ENCODE measurements at places on chromosomes 3 and 15.

DNA sequence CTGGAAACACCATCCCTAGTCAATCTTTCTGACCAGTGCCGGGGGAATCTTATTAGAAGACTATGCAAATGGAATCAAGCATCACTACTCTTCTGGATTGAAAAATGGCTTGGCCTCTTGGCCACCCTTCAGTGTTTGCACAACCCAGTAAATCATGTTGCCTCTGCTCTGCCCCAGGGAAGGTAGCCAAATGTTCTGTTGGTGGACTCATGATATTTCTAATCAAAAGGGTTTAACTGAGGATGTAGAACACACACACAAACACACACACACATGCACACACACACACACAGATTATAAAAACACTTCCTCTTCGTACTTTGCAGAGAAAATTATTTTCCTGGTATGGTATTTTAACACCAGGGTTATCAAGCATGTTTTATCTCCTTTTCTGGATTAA, 7.9 kb downstream of the RBP2 start:
- DNase-seq, result no peak

- DNase-seq, result no peak
Measured at GRCh38 chr3:172625404-172625803, 85.5 kb downstream of the NCEH1 start.

- no peak for DNase-seq
Measured at GRCh38 chr3:71055257-71056001, 528.1 kb downstream of the FOXP1 start.

DNA sequence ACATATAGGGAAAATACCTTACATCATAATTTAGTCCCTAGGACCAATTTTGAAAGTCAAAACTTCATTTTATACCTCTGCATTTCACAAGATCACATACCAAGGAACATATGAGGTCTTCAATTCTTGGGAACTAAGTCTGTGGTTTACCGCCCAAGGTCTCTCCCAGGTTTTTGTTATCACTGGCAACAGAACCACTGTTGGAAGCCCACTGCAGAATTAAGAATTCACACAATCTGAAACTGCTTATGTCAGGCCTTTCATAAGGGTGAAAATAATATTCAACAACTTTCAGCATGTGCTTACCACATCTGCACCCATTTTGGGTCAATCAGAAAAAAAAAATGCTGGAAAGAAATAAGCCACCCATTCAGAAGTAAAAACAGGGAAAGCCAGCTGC, 107.2 kb upstream of the MME start:
- no peak for DNase-seq

- DNase-seq, result no peak
Measured at GRCh38 chr3:187750006-187750512, 4.8 kb upstream of the BCL6 start.

- peak; percentile 67 for DNase-seq
Measured at GRCh38 chr3:115836944-115837343, 213.6 kb downstream of the GAP43 start.

DNA sequence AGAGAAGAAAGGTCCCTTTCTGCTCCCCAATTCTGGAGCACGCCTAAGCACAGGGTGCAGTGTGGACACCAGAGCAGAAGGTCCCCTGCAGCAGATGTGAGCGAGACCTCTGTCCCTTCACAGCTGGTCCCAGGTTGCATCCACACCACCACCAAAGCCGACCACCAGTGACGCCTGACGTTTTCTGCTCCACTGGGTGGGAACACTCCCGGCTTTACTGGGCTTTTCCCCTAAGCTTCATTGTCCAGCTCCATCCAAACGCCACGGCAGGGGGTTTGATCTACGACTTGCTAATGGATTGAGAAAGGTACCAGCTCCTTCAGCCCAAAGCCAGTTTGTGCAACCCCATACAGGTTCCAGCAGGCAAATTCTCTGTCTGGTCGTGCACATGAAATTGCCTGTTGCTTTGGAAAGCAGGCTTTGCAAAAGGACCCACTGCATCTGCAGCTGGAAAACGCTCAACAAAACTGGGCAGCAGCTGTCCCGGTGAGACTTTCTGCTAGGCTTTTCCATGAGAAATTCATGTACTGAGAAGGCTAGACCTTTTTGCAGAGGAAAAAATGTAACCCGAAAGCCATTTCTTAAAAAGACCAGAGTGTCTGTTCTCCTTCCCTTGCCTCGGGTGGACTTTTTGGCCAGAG, 31.1 kb downstream of the ADAMTS17 start:
- DNase-seq, result no peak

DNA sequence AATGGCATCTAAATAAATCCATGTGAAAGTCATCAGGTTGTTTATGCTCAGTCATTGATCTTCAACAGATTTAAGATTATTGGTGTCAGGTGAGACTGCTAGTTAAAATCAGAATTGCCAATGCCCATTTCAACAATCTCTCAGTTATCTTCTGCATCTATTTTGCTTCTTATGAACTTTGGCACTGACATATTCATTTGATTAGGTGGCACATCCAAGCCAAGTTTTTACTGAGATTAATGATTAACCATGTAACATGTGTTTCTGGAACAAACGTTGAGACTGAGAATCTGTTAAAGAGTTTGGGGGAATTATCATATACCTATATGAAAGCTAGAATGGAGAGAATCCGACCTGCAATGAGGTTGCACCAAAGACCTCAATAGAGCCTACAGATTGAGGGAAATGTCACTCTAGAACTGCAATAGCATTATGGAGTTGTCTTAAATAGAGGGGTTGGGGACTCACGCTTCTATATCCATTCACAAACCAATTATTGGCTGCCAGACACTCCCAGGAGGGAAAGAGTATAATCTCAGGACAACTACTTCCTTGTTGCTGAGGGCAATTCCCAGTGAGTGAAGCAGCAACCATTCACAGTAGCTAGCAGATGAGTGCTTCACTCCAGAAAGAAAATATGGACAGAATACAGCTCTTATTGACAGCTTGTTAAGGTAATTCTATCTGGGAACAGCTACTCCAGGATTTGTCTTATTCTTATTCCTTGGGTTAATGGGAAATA, 891.3 kb downstream of the SQOR start:
- DNase-seq, result no peak

GRCh38 chr3:43872301-43872700, 181.6 kb downstream of the ABHD5 start:
- DNase-seq, result no peak

- DNase-seq, result peak; percentile 55
Measured at GRCh38 chr15:67520321-67521028, 456 bp upstream of the C15orf61 start.

DNA sequence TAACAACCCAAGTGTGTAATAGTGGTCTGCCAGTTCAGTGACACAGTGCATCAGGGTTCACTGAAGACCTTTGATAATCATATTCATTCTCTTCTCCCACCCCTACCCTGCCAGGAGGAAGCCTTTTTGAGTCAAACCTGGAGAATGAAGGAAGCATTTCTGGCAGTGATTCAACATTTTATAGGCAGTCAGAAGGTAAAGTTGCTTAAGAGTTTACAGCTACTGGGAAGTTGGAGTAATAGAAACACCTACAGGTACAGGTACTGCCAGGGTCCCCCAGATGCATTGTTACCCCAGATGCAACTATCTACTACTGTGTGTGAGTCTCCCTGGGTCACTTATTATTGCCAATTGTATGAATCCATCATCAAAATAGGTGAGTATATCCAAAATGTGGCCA, 146.9 kb upstream of the EIF1B start:
- no peak for DNase-seq

- DNase-seq, result peak; percentile 29
Measured at GRCh38 chr15:28921919-28922706, 36.3 kb downstream of the APBA2 start.

- DNase-seq, result peak; percentile 74
Measured at GRCh38 chr3:127770671-127771355, 51.5 kb downstream of the MGLL start.

GRCh38 chr3:90010341-90010740, 902.9 kb downstream of the EPHA3 start:
- no peak for DNase-seq

GRCh38 chr3:160668454-160668853, 8.5 kb upstream of the ARL14 start:
- DNase-seq, result no peak

DNA sequence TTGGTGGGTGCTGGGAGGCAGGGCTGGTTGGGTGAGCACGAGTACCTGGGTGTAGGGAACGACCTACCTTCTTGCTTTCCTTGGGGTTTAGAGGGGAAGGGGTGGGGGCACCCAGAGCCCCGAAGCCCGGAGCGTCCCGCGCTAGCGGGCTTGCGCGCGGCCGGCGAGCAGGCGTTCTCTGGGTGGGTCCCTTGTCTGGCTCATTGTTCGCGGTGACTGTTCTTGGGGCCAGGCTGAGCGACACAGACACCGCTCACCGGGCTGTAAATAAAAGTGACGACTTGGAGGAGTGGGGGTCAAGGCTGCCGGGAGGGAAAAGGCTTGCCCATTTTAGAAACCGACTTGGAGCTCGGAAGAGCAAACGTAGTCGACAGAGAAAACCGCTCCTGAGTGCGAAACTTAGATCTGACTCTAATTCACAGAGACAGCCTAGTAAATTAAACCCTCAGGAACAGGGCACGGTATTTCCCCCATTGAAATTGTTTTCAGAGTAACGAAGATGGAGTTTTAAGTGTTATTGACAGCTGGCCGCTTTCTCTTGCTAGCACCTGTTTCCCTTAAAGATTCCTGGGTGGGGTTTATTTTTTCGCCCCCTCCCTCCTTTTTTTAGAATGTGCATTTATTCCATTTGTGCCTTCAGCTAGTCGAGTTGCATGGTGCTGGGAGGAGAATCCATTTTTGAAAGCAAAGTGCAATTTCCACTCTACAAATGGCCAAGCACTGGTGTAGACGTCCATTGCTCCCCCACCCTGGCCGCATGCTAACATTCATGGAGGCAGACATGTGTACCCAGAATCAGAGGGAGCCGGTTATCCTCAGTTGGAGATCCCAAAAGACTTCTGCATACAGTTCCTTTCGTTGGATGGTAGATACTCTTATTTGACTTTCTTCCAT, 532.1 kb upstream of the SEMA6D start:
- DNase-seq, result no peak

GRCh38 chr3:8001307-8001706, 500.3 kb upstream of the LMCD1 start:
- no peak for DNase-seq

GRCh38 chr3:124764746-124765145, 34.5 kb downstream of the UMPS start:
- DNase-seq, result no peak

GRCh38 chr15:58415636-58416035, 16.2 kb upstream of the LIPC start:
- no peak for DNase-seq

GRCh38 chr15:80710635-80711554, 15.8 kb downstream of the ABHD17C start:
- DNase-seq, result no peak

GRCh38 chr15:45174069-45174468, 13.7 kb downstream of the SHF start:
- DNase-seq, result no peak

- DNase-seq, result no peak
Measured at GRCh38 chr3:120791010-120791409, 48.5 kb downstream of the GTF2E1 start.

GRCh38 chr3:184229394-184230080, at the start of gene VWA5B2:
VWA5B2 (plus strand) TSS chr3:184229585; CDS start chr3:184230529, 944 bp downstream.
- peak; percentile 79 for DNase-seq

- DNase-seq, result no peak
Measured at GRCh38 chr3:10315771-10316344, 5.1 kb downstream of the SEC13 start.

GRCh38 chr15:45948181-45948621, 313.4 kb downstream of the SQOR start:
- DNase-seq, result no peak

- no peak for DNase-seq
Measured at GRCh38 chr3:44117736-44118135, 124.0 kb upstream of the TOPAZ1 start.

DNA sequence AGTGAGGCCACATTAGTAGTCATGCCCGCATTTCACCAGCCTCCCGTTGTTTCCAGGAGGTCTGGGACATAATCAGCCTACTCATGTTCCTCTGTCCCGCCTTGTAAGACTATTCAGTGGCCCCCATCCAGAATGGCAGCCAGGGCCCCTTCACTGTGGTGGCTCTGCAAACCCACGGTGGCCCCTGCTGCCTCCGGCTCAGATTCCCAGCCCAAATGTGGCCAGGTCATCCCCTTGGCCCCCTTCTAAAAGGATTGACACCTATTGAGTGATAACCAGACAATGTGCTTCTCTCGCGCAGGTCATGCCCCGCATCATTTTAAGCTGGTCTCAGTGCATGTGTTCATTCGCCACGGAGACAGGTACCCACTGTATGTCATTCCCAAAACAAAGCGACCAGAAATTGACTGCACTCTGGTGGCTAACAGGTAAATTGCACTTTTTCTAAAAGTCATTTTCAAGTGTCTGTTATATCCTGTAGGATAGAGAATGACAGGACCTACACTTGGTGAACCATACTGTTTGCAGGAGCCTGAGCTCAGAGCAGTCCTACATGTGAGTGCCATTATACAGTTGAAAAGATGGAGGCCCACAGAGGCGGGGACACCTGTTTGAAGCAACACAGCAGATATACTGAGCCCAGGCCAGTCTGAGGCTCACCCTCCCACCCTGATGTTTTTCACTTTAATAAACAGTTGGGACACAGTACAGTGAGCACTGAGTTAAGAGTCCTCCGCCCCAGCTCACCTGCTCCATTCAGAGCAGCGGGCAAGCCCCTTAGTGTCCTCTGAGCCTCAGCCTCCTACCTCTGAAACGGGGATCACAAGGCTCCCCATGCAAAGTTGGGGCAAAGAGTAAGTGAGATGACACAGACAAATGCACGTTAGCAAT, 47.7 kb downstream of the PXYLP1 start:
- DNase-seq, result peak; percentile 64

DNA sequence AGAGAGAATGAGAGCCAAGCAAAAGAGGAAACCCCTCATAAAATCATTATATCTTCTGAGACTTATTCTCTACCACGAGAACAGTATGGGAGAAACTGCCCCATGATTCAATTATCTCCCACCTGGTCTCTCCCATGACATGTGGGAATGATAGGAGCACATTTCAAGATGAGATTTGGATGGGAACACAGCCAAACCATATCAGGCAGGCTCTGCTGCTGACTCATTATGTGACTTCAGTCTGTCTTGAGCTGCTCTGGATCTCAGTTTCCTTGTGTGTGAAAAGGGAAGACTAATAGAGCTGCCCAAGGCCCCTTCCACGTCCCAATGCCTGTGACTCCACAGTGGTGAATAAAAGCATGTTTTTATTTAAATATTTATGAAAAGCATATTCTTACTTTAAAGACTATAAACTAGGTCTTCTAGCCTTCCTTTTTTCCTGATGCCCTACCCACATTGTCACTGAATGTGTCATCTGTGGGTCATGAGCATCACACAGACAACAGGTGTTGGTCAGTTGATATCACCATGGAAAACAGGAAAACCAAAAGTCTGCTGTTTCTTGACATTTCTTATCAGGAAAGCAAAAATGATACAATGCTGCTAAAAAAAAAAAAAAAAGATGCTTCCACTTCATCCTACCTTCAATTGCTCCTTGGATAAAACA, 96.0 kb upstream of the PPP2R3A start:
- DNase-seq, result no peak

- peak; percentile 40 for DNase-seq
Measured at GRCh38 chr15:99312228-99312627, 60.9 kb downstream of the LRRC28 start.

- DNase-seq, result no peak
Measured at GRCh38 chr3:49411535-49411967, 225 bp downstream of the RHOA start.

- DNase-seq, result peak; percentile 24
Measured at GRCh38 chr15:82804575-82804949, 1.3 kb downstream of the FSD2 start.

GRCh38 chr3:176395240-176395639, 802.0 kb downstream of the TBL1XR1 start:
- no peak for DNase-seq
